GM13976 (cell line): ENCODE measurements at places on chromosomes 1 and 21.

DNA sequence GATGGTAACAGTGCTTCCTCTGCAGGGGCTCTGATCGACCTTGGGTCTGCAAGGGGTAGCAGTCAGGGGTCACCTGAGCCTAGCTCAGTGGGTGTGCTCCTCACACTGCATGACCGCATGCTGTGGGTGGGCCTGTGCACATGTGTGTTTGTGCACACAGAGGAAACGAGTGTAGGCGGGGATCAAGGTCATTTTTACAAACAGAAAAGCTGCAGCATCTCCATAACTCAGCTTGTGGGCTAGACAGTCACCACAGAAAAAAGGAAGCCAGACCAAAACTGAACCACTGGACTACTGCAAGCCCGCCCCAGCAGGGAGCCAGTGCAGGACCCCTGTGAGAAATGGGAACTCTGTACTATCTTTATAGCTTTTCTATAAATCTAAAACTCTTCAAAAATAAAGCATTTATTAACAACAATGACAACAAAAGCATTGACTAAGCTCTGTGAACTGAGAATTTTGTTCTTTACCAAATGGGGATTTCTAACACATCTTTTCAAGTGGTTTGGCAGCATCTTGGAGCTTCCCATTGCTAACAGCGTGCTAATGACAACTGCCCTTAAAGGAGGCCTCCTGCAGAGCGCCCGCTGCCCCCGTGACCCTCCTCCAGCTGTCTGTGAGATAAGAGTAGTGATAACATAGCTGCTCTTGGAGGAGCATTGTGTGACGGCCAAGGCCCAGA, 19.9 kb upstream of the NEK2 start:
- peak; percentile 68 for DNase-seq

DNA sequence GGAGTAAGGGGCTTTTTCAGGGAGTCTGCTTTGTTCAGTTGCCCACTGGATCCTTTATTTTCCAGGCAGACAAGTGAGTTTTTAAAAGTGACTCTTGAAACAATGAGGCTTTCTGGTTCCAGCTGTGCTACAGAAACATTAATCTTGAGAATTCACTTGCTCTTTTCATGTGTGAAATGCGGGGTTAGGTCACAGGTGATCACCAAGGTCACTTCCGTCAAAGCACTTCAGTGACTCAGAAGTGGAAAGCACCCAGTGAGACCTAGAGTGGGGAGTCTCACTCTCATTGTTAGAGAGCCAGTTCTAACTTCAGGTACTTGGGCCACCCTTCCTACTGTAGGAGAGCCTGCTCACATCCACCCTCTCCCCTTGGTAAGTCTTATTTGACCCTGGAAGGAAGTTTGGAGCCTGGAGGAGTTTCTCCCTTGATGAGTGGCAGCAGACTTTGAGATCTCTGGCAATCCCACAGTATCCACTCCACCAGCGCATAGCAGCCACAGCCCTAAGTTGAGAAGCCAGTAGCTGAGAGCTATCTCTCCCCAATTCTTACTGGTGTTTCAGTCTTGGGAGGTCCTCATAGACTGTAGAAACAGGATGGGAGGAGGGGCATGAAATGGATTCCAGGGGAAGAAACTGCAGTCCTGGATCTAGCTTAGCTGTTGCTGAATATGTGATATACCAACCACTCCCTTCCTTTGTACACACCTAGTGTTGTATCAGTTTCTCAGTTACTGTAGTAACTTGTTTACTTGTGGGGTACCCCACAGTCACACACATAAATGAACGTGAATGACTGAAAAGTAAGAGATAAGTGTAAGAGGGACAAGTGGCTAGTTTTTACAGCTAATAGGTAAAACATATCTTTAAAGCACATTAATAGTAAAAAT, 3.1 kb downstream of the TACSTD2 start:
- DNase-seq: peak; percentile 68

DNA sequence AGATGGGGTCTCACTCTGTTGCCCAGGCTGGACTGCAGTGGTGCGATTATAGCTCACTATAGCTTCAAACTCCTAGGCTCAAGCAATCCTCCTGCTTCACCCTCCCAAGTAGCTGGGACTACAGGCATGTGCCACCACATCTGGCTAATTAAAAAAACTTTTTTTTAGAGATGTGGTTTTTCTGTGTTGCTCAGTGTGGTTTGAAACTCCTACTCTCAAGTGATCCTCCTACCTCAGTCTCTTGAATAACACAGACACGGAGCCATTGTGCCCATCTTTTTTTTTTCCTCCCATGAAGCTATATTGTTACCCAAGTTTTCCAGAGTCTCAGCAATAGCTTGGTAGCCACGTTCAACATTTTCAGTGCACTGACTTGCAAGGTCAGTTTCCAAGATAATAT, 2.7 kb downstream of the GIPC2 start:
- DNase-seq: no peak

GRCh38 chr1:234217316-234217840, 155.9 kb upstream of the COA6 start:
- DNase-seq: no peak

DNA sequence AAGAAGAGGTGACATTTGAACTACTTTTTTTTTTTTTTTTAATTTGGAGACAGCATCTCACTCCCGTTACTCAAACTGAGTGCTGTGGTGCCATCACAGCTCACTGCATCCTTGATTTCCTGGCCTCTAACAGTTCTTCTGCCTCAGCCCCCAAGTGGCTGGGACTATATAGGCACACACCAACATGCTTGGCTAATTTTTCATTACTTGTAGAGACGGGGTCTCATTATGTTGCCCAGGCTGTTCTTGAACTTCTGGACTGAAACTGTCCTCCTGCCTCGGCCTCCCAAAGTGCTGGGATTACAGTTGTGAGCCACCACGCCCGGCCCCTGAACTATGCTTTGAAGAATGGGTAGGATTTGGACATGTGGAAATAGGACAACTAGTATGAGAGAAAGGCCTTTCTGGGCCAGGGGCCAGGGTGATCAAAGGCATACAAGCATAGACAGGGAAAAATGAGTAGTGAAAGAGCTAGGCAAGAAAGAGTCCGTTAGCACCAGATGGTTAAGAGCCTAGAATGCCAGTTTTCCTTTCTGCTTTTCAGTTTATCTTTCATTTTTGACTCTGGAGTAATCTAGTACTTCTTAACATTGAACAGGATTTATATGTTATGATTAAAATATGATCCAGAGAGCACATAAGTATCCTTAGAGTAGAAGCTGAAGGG, 6.3 kb downstream of the RABGAP1L start:
- DNase-seq: no peak

GRCh38 chr1:154608397-154609270, 648 bp upstream of the ADAR start:
- no peak for DNase-seq

DNA sequence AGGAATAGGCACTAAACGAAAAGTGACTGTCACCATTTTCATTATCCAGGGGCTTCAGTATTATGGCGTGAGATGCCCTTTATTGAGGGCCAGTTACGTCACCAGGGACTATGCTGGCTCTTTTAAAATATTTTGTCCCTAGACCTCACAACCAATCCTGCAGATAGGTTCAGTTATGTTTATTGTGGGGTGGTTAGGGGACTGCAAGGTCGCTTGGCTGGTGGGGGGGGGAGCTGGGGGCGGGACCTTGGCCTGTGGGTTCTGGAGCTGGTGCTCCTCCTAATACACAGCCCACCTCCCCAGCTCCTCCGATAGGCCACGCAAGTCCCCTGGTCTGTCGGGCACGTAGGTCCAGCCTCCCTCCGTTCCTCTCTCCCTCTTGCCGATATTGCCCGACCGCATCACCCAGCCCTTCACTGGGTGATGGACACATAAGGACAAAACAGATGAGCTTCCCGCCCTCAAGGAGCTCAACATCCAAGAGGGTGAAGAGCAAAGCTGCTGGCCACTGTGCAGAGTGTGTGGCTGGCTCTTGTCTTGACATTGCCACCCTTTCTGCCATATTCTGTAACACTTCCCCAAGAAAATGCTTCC, 271.8 kb downstream of the MATN1 start:
- peak; percentile 9 for DNase-seq

GRCh38 chr1:180778782-180779398, 133.8 kb upstream of the KIAA1614 start:
- DNase-seq: peak; percentile 20
